Stimulated activated CD8-positive, alpha-beta memory T cell treated with anti-CD3 and anti-CD28 coated beads, Interleukin-4, amount 100 ng/mL, for 4 hours (primary cell): ENCODE measurements at places on chromosomes 11 and 22.

GRCh38 chr11:29432719-29433325, 584.0 kb downstream of the KCNA4 start:
- DNase-seq = no peak

DNA sequence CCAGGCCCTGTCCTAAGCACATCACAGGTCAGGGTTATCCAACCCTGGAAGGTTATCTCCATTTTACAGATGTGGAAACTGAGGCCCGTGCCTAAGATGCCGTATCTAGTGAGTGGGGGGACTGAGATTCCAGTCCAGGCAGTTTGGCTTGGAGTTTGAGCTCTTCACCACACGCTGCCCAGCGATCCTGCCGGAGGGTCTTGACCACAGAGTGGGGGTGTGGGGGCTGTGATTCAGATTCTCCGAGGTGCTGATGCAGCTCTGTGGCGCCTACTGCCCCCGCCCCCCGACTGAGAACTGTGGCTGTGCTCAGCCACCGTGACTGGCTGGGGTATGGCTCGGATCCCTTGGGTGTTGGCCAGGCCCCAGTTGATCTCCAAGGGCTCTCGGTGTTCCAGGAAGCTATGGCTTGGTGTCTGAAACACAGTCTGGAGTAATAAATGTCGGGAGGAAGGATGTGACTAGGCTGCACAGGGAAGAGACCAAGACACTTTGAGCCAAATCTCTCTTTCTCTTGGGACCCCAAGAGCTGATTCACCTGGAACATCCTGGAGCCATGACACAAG, 60.6 kb upstream of the RASD2 start:
- DNase-seq = no peak

DNA sequence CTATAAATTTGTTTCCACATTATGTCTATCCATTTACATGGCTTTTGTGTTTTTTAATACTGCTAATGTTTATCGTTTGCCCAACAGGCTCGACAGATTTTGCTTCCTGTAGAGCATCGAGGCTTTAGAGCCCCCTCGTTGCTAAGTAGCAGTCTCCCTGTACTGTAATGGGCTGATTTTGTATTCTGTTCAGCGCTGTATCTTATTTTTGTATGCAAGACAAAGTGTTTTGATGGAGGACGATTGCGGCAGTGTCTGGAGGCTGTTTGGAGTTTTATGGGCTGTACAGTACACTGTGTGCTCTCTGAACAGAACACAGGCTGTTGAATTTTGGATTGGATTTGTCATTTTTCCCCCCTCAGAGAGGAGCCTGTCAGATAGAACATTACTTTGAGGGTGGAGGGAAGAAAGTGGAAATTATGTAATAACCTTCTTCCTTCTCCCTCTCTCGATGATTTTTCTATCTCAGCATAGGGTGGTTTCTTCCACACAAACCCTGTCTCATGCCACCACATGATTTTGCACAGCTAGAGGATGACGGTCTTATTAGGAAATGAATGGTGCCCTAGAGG, 104.4 kb downstream of the ZBTB16 start:
- DNase-seq = no peak

- peak; percentile 46 for DNase-seq
Measured at GRCh38 chr22:24423519-24424000, 3.8 kb upstream of the ADORA2A start.

DNA sequence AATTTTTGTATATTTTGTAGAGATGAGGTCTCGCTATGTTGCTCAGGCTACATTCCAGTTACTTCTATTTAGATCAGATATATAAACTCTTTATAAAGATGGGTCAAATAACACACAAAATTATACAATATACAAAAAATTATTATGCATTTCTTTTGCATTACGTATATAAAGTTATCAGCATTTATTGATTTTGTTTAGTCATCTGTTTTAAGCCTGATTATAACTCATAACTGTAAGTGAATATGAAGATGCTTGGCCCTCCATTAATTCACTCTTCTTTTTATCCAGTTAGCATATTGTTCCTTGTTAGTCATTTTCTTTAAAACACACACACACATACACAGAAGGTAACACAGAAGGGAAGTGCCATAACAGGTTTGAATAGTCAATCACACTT, 14.5 kb downstream of the AQP11 start:
- no peak for DNase-seq

DNA sequence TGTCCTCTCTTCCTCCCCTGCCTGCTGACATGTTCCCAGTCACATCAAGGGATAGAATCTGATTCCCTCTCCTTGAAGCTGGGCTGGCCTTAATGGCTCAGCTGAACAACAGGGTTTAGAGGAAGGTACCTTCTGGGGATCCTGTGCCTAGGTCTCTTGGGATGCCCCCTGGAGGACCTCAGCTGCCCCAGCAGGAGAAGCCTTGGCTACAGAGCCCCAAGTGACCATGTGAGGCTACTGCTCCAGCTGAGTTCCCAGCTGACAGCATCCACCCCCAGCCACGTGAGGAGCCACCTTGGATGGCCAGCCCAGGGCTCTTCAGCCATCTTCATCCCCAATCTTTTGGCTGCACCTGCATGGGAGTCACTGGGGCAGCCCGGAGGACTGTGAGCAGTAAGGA, 1499.3 kb downstream of the TBC1D22A start:
- DNase-seq = no peak

GRCh38 chr11:8477680-8478079, 116.3 kb downstream of the STK33 start:
- DNase-seq = no peak

DNA sequence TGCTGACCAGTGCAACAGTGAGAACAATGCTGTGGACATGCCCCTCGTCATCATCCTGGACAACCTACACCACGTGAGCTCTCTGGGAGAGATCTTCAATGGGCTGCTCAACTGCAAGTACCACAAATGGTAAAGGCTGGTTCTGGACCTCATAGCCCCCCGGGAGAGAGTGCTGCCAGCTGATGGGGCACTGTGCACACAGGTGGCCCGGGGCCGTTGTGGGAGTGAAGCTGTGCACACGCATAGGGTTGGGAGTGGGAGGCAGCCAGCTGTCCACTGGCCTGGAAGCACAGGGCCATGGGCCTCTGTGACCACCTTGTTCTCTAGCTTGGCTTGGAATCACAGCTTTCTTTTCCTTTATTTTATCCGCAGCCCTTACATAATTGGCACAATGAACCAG, 57.0 kb downstream of the DBX1 start:
- DNase-seq = no peak

DNA sequence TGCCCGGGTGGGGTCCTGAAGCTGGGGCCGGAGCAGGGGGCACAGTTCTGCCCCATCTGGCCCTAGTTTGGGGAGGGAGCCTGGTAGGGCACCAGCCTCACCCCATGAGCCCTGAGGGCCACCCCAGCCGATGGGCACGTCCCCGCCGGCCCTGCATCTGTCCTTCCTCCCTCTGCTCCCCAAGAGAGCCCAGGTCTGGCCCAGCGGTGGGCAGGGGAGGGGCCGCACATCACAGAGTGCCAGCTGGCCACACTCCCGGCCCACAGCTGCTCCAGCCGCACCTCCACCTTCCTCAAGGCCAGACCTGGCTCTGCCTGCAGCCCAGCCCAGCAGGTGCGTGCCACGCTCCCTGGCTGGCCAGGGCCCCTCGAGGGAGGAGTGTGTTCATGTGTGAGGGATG, 21.6 kb downstream of the BRSK2 start:
- no peak for DNase-seq

DNA sequence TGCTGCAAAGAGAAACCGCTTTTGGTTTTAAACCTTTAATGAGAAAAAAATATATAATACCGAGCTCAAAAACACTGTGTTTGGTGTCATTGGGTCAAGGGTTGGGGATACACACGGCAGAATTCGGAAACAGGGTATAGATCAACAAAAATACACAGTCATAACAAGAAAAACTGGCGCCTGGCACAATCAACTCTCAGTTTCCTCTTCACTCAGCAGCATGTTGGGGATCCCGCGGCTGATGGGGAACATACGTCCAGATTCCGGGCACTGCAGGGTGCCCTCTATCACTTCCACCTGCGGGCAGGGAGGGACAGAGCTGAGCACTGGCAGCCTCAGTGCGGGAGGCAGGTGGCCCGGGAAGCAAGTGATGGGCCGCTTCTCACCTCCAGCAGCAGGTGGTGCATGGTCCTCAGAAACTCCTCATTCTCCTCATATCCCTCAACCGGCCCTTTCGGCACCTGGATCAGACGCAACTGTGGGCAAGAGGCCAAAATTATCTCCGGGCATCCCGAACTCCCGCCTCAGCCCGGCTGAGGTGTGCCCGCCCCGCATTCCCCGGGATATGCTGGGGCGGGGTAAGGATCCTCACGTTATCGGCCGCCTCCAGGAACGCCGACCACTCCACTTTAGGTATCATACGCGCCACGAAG, 561 bp downstream of the TRMT112 start:
- DNase-seq = no peak

- DNase-seq = no peak
Measured at GRCh38 chr11:34181251-34181650, 75.8 kb downstream of the NAT10 start.

GRCh38 chr11:58636587-58636986, 14.1 kb downstream of the CNTF start:
- no peak for DNase-seq

- DNase-seq = no peak
Measured at GRCh38 chr11:10480026-10480425, 25.0 kb downstream of the AMPD3 start.

DNA sequence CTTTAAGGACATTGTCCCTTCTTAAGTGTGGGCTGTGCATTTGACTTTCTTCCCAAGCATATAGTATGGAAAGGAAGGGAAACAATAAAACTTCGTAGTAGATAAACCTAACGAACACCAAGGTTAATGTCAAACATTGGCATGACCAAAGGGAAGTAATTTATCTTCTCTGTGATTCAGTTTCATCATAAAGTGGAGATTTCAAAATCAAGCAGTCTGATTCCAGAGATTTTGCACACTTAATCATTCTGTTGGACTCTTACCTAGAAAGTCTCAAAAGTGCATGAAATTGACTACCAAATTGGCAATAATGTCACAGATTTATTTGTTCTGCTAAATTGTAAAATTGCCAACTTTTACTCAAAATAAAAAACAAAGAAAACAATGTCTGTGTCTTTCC, 559.7 kb downstream of the JRKL start:
- no peak for DNase-seq

DNA sequence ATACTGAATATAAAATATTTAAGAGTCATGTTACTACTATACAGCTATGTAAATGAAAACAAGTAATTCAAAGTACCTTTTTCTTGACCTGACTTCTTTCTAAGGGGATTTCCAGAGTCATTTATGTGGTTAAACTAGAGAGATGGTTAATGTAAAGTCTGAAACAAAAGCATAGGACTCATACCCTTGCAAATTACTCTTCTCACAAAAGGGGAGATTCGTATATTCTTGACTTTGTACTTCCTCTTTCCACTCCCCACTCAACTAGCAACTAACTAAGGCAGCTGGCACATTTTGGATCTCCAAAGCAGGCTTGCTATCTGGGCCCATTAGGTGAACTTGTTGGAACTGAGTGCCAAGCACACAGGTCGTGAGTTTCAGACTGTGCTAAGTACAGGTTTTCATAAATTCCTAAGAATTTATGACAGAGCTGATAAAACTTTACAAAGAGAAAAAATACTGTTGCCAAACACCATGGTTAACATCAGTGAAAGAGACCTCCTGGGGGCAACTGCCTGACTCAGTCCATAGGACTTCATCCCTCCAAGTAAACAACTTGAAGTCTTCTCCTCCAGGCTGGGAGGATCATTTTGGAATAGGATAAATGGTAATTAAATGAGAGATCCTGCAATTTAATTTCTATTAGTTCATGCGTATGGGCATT, 77.0 kb upstream of the DDI1 start:
- no peak for DNase-seq

DNA sequence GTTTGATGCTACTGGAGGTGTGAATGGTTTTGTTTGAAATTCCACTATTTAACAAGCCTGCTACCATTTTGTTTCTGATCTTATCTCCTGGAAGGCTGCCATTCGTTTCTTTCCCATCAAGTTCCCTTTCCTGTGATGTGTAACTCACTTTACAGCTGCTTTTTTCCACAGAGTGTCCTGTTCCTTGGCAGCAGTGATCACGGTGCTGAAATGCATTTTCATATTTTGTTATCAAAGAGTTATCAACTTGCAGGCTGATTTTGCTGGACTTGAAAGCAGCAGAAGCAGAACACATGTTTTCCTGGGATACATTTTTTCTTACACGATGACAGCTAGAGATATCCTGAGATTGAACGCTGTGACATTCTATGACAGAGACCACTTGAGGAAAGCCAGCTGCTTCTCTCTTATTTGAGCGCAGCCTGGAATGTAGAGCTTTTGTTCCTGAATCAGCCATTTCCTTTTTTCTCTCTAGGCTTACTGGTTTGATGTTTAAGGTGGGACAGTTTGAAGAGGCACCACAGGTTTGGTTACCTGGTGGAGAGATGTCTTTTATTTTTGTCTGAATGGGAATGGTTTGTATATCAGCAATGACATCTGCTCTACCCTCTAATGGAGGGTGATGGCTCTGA, 34.7 kb downstream of the PRR14L start:
- DNase-seq = no peak

DNA sequence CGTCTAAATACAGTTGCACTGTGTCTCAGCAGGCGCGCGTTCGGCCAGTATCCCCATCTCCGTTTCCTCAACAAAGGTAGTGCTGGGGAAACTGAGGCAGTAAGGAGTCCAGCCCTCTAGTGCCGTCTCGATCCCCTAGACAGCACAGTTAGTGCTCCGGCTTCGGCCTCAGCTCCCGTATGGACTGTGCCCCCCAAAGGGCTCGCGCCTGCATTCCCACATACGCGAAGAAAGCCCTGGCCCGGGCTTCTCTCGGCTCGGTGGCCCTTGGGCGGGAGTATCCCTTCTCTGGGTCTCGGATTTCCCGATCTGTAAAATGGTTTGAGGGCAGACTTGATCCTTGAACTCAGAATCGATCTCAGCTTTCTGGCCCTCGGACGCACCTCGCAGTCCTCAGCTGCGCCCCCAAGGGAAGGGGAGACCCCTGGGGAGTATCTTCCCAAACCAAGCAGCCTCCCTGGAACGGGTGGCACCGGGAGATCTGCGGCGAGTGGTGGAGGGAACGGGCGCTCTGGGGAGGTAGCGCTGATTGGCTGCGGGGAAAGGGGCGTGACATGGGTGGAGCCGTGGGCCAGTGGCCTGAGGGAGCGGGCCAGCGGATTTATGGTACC, 759 bp upstream of the PEX16 start:
- no peak for DNase-seq

DNA sequence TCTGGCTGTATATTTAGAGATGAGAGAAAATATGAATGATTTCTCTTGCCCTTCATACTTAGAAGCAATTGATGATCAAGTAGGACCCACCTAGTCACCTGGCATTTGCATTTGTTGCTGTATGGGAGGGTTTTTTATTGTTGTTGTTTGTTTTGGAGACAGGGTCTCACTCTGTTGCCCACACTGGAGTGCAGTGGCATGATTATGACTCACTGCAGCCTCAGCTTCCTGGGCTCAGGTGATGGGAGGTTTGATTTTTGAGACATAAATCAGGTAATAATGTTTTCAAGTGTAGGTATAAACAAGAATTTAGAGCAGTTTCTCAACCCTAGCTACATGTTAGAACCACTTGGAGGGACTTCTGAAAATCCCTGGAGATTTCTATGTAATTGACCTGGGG, 63.0 kb downstream of the TNRC6B start:
- no peak for DNase-seq

DNA sequence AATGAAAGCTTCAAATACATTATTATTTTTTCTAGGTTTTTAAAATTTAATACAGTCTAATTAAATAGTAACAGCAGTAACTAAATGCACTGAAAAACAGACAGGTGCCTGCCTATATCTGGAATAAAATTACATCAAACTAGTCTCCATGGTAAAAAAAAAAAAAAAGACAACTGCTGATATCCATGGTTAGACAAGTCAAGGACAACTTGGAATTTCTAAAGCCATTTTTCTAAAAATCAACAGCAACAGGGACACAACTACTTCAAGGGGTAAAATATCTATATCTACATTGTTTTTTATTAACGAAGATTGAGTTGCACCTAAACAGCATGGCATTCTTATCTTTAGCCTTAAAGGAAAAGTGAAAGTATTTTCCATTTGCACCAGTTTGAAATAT, 74.7 kb upstream of the VPREB1 start:
- no peak for DNase-seq
